ENCODE measurements at places on chromosomes 6 and 20.

DNA sequence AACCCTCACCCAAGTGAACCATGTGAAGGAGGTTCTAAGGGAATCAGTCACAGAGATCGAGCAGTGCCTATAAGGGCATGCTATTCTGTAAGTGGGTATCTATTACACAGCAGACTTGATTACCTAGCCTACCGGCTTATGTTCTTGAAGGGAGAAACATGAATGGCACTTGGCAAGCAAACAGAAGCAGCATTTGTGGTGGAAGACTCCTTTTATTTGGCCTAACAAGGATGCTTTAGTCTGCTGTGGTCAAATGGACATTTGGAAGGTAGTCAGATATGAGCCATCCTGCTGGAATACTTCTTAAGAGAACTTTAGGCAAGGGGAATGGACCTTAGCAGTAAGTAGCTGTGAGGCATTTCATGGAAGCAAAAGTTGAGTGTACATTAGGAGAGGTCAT lies 126.3 kb downstream of the COL12A1 start:
- DNase-seq, result no peak

GRCh38 chr6:131628726-131629125 lies 684 bp upstream of the MED23 start:
- DNase-seq, result no peak

- DNase-seq, result no peak
Observed at GRCh38 chr6:75349262-75349984, 64.8 kb upstream of the TMEM30A start.

DNA sequence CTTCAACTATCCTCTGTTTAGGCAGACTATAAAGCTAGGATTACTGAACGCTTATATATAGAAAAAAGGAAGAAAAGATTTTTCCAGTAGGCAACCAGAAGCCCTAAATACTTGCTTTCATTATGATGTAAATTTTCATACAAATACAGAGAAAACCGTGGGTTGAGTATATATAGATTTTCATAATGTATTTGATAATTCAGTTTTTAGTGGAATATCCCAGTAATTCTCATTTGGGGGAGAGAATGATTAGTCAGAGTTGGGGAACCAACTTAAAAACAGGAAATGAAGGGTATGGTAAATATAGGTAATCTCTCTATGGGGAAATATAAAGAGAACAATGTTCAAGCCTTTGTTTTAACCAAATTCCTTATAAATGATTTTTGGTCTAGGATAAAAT lies 154.0 kb upstream of the CITED2 start:
- no peak for DNase-seq

DNA sequence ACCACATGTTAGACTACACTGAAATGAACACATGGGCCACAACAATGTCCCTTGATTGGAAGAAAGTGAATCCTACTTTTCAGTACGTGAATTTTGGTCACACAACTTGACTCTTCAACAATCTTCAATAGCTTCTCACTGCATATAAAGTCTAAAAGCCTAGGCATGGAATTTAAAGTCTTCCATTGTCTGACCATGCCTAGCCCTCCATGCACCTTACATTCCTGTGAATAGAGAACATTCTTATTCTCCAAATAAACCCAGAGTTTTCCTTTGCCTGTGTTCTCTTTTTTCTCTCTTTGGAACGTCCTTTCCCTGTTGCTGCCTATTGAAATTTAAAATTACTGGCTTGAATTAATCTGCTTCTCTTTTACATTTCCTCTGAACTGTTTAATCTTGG lies 207.5 kb downstream of the ASCC3 start:
- no peak for DNase-seq

DNA sequence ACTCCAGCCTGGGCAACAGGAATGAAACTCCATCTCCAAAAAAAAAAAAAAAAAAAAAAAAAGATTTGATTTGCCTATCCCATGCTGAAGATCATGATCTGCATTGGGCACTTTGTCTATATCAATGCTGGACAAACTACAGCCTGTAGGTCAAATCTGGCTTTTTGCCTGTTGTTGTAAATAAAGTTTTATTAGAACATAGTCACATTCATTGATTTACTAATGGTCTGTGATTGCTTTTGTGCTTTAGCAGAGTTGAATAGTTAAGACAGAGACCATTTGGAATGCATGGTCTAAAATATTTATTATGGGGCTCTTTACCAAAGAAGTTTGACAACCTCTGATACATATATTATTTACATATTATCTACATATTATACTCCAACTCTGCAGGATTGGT lies 14.0 kb downstream of the PBOV1 start:
- DNase-seq, result no peak

GRCh38 chr20:33009214-33010132 lies 2.0 kb downstream of the BPIFB2 start:
- DNase-seq, result no peak

- no peak for DNase-seq
Observed at GRCh38 chr20:49866051-49866450, 49.3 kb downstream of the SPATA2 start.

GRCh38 chr6:143739341-143739851 lies 61.6 kb downstream of the PHACTR2 start:
- no peak for DNase-seq

- no peak for DNase-seq
Observed at GRCh38 chr6:11379805-11380204, 147.3 kb upstream of the NEDD9 start.

GRCh38 chr6:16337295-16337975 lies 99.0 kb downstream of the GMPR start:
- no peak for DNase-seq

- DNase-seq, result no peak
Observed at GRCh38 chr20:49750611-49751396, 37.1 kb upstream of the B4GALT5 start.

- DNase-seq, result no peak
Observed at GRCh38 chr20:47055699-47056369, 161.2 kb downstream of the EYA2 start.

DNA sequence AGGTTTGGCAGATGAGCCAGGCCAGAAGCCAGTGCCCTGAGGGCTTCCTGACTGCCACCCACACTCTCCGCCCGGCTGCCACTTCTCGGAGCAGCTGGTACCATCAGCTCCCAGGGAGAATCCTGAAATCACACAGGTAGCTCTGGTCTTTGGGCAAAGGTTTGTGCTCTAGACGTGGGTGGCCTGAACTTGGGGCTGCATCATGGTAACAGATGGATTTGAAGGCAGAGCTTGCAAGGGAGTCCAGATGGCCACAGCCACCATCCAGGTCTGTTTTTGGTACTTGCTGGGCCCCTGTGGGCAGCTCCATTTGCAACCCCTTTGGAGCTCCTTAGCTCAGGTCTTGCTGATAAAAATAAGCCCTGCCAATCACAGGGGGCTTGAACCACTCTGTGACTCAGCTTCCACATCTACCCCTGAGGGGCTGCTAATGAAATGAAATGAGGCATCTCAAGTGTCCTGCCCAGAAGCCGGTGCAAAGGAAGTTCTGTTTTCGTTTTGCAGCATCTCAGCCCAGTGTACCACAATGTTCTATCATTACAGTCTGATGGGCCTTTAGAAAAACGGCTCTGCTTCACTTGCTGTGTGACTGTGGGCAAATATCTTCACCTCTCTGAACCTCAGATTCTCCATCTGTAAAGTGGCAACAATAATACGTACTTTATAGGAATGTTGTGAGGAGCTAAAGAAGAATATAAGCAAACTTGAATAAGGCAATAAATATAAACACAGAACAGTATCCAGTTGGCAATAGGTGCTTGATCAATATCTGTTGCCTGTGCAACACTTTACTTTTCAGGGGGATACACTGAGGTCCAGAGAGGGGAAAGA lies 25.1 kb upstream of the CDH22 start:
- DNase-seq, result no peak

DNA sequence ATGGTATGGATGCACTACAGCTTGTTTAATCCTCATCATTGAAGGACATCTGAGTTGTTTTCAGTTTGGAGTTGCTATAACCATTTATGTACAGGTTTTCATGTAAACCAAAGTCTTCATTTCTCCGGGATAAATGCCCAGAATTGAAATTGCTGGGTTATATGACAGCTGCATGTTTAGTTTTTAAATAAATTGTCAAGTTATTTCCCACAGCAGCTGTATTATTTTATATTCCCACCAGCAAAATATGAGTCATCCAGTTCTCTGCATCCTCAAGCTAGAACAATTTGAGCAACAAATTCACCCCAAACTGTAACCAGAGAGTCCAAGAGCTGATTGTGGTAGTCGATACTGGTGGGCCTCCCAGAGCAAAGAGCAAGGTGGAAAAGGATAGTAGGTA lies 161.0 kb upstream of the PRND start:
- no peak for DNase-seq

DNA sequence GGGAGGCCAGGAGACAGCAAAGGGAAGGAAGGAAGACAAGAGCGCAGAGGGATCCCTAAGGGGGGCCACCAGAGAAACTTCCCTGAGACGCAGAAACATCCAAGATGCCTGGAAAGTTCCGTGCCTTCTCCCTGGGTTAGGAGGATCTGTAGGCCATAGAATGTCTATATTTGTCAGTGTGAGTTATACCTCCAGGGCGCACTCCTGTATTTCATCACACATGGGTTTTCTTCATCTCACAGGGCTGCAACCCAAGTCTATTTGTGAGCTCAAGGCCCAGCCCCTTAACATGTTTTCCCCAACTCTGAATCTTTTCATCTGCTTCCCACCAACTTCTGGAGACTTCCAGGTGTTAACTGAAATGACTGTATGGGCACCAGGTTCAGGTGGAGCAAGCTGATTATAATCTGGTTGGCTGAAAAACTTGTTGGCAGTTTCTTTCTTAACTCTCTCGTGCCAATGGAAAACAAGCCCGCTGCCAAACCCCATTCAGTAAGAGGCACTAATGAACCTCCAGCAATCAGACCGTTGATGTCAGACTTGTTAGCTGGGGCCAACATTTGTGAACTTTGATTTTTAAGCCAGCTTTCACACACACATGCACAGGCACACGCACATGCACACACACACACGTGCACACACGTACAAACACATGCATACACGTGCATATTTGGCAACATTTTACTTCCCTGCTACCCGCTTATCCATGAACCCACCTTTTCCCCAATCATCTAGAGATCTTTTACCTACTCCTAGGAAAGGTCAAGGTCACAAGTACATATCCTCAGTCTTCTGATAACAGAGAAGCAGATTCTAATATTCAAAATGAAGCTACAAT lies 247.5 kb upstream of the GMDS start:
- DNase-seq, result no peak

GRCh38 chr6:90156861-90157260 lies 139.8 kb downstream of the BACH2 start:
- no peak for DNase-seq

DNA sequence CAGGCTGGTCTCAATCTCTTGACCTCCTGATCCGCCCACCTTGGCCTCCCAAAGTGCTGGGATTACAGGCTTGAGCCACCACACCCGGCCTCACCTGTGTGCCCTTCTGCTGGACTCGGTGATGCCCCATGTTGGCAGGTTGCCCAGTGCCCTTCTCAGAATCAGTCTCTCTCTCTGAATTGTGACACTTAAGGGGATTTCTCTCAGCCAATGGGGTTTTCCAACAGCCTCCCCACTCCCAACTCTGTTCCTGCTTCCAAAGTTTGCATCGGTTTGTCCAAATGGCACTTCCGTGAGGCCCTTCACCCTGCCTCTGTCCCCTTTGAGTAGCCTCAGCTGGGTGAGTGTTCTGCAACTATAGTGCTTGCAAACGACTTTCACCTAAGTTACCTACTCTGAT lies 3.1 kb upstream of the MRPS10 start:
- no peak for DNase-seq

GRCh38 chr20:60553095-60553494 lies 594.9 kb downstream of the CDH26 start:
- DNase-seq, result no peak

DNA sequence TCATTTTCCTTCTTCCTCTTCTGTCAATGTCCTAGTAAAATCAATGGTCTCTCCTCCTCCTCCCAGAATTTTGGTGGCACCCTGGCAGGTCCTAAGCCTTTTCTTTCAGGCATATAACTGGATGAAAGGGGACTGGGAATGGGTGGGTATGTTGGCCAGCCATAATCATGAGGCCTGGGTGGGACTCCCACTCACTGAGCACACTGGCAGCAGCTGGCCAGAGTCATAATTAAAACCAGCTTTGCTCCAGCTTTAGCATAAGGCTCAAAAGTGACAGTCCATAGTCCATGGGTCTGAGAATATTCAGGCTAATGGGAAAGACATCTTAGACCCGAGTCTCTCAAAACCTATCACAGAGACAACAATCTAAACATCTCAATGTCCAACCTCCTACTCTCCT lies 190.0 kb upstream of the BTBD3 start:
- DNase-seq, result no peak

DNA sequence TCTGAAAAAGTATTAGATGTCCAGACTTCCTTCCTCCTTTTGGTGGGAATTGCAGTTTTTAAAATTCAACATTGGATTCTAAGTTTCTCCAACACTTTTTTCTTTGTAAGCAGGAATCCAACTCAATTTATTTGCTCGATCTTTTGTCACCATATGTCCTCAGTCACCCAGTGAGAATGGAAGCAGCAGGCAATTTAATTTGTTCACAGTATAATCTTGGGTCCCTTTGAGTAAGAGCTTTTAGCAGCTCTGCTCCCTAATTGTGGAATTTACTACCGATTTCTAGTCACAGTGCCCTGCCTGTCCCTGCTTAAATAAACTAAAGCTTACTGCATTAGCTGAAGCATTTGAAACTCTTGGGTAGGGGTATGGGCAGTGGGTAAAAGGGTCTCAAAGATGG lies 98.6 kb downstream of the BTBD3 start:
- no peak for DNase-seq

DNA sequence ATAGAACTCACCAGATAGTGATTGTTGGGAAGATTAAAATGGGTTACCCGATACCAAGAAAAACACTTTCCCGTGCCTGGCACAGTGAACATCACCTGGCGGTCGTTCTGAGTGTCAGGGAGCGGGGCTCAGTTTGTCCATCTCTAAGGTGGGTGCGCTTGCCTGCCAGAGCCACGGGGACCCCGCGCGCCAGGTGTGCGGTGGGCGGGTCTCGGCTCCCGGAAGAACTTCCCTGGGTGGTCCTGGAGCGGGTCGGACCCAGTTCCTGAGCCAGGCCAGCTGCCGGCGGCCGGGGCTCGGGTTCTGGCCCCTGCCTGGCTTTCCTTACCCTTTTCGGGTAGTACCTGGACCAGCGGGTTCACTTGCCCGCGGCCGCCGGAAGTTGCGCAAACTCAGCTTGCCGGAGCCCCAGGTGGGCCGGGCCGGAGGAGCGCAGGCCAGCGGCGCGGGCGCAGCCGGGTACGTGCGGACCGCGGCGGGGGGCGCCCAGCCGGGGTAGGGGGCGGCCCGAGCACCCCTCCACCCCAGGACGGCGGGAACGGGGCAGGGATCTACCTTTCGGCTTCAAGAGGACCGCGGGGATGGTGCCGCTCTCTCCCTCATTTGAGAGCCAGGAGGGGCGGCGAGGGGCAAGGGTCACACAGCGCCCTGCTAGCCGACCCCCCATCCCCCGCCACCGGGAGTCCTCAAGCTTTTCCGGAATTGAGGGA lies 7.5 kb downstream of the FAM110A start:
- no peak for DNase-seq

- no peak for DNase-seq
Observed at GRCh38 chr6:158660333-158660754, 10.5 kb downstream of the SYTL3 start.

GRCh38 chr6:131038597-131039344 lies 24.3 kb downstream of the EPB41L2 start:
- DNase-seq, result no peak
